Fibroblast of skin of left quadriceps (primary cell): ENCODE measurements at places on chromosomes 2 and 18.

- DNase-seq, result peak; percentile 12
Observed at GRCh38 chr18:31977270-31977872, 34.4 kb upstream of the TRAPPC8 start.

GRCh38 chr2:181073896-181074295 is 93.5 kb downstream of the UBE2E3 start:
- no peak for DNase-seq

DNA sequence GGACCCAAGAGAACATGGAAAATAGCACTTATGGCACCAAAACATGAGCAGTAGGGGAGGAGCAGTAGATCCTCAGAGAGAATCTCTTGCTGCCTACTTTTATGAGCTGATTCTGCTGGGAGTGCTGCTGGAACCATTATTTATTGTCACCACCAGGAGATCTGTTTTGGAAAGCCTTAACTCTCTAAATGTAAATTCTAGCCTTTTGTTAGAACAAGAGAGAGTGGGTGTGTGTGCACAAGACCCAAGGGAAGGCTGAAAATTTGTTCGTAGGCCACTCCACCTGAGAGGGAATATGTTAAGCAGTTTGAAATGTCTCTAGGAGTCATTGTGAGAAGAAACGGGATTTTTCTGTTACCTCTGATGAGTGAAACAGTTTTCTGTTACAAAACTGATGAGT is 16.2 kb upstream of the FAM237A start:
- no peak for DNase-seq

- no peak for DNase-seq
Observed at GRCh38 chr2:176582176-176582575, 312.9 kb downstream of the MTX2 start.

- DNase-seq, result no peak
Observed at GRCh38 chr2:197229509-197230443, 80.8 kb downstream of the ANKRD44 start.
